Stimulated activated CD4-positive, alpha-beta T cell treated with anti-CD3 and anti-CD28 coated beads, Interleukin-1b, Interleukin-23, amount 100 ng/mL, for 4 hours (primary cell): ENCODE measurements at places on chromosomes 13 and 19.

GRCh38 chr13:66214467-66214866, 1015.7 kb downstream of the PCDH9 start:
- no peak for DNase-seq

- DNase-seq = no peak
Measured at GRCh38 chr19:47158367-47158791, 27.7 kb downstream of the SAE1 start.

- no peak for DNase-seq
Measured at GRCh38 chr13:22883262-22883840, 297.4 kb upstream of the SGCG start.

GRCh38 chr19:44984005-44984404, 17.3 kb upstream of the RELB start:
- no peak for DNase-seq

- DNase-seq = no peak
Measured at GRCh38 chr13:61247149-61247936, 168.3 kb downstream of the PCDH20 start.

DNA sequence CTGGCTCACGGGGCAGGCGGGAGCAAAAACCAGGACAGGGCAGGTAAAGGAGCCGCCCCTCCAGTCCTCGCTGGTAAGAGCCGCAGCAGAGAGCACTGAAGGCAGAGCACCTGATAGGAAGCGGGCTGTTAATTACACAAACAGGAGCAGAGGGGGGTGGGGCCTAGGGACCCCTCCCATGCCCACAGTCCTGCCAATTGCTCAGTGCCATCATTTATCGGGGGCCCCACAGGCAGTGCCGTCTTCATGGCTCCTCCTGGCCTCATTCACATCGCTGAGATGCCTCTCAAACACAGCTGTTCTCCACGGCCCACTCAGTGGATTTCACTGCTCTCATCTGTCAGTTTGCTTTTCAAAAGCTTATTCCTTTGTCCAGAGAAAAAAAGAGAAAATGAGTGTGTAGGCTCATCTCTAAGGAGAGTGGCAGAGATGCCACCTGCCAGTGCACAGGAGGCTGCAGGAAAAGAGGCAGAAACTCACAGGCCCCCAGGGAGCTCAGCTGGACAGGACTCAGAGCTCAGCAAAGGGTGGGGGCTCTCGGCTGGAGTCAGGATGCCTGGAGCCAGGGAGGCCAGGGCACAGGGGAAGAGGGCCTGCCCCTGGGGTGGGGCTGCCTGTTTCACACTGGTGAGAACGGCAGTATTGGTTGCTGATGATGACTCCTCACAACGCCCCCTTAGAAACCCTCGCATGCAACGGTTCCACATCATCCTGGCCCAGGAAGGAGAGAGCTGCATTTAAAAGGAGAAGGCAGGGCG, 174.6 kb downstream of the COL4A1 start:
- no peak for DNase-seq

DNA sequence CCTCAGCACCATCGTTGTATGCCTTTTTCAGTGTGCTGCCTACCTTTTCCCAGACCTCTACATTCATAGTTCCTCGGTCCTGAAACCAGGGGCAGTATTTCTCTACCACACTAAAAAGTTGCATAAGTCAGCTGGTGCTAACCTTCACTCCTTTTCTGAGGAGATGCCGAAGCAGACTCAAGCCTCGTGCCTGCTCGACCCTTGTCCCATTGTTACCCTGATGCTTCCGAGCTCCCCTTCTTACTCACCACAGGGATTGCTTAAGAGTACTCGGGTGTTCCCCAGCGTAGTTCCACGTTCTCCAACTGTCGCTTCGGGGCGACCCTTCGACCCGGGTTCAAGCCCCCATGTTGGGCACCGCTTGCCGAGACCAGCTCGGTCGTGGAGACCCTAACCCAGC, 19.0 kb upstream of the IL17D start:
- DNase-seq = no peak

DNA sequence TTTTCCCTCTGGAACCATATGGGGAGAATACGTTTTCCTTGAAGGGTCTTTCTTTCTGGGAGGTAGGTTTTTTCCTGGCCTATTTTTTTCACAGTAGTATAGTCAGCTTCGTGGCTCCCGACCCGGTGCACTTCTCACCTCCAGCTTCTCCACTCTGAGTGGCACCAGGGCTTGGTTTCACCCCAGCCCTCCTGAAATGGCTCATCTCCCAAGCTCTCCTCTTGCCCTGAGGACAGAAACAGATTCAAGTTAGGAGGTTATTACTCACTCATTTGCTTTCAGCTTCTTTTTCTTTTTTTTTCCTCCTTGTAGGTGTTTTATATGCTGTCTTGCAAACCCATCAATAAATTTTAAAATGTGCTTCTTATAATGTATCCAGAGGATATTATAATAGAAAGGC, 199.3 kb downstream of the RFC3 start:
- no peak for DNase-seq

DNA sequence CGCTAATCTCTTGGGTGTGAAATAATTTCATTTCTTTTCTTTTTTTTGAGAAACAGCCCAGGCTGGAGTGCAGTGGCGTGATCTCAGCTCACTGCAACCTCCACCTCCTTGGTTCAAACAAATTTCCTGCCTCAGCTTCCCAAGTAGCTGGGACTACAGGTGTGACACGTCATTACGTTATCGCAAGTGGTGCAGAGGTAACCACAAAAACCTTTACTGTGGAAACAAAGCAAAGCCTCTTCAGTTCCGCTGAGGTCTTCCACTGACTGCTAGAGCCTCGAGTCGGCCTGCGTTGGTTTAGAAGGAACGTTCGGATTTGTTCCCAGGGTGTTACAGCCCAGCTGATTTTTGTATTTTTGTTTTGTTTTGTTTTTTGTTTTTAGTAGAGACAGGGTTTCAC, 2.0 kb upstream of the ZNF784 start:
- DNase-seq = peak; percentile 45

GRCh38 chr19:34084396-34085145, 87.7 kb upstream of the LSM14A start:
- no peak for DNase-seq

GRCh38 chr13:66778461-66778860, 451.7 kb downstream of the PCDH9 start:
- DNase-seq = no peak

DNA sequence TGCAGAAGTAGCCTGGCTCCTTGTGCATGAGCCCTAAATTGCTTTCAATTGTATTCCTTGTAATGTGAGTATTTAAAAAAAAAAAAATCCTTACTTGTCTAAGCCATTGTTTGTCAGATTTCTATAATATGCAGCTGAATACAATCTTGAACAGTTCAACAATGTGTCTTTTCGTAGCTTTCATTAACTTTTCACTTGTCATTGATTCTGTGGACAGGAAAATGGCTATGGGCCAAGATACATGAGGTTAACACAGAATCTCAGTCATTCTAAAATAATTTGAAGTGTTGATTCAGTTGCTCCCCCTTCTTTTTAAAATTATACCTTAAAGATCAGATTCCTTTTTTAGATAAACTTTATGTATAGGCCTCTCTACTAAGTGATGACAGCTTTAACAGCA, 395.8 kb upstream of the KLF12 start:
- no peak for DNase-seq

DNA sequence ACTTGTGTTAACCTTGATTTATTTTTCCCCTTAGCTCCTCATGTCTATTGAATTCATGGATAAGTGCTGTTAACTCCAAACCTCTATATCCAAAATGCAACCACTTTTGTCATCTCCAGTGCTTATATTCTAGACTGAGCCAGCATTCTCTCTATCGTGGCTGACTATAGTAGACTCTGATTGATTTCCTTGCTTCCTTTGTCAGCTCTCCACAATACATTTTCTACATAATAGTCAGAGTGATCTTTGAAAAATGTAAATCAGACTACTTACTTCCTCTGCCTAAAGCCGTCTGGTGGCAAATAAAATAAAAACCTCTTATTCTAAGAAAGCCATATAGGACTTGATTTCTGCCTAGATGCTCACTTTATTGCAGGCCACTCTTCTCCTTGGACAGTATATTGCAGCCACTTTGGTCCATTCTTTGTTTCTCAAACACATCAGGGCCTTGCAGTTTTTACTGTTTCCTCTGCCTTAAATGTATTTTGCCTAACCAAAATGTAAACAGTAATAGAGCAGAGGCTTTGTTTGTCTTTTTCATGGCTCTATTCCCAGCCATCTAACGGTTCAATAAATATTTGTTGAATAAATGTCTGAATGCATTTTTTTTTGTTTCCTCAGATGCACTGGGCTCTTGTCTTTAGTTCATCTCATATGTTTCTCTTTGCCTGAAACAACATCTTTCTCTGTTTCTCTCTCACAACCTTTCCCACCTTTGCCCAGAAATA, 243.6 kb upstream of the CSNK1A1L start:
- no peak for DNase-seq

DNA sequence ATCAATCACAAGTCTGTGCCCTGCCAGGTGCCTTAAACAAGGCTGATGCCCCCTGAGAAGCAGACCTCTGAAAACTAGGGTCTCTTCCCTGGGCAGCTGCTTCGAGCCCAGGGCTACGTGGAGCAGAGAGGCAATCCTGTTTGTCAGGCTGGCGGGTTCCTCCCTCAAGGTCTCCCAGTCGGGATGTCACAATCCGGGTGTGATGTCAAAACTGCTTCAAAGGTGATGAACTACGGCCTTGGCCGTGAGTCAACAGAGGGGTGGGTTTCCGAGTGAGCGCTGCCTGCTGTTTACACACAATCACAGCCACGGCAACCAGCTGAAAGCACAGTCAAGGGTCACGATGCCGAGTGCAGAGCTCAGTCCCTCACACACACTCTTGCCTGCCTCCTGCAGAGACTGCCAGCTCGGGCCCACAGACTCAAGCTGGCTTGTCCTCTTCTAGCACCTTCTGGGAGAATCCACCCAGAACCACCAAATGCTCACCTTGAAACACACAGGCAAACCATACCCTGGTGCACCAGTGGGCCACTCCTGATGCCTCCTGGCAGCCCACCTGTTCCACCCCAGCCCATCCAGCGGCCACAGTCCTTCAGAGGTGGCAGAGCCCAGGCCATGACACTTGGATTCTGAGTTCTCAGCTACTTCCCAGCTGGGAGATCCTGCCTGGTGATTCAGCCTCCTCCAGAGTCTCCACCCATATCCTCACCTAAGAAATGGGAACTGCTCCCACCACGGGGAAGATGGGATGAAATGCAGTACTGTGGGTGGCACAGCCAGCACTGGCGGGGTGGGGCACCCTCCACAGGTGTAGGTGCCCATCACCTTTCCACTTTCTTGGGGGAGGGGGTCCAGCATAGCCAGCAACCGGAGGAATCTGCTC, 6.8 kb downstream of the ELL start:
- no peak for DNase-seq

DNA sequence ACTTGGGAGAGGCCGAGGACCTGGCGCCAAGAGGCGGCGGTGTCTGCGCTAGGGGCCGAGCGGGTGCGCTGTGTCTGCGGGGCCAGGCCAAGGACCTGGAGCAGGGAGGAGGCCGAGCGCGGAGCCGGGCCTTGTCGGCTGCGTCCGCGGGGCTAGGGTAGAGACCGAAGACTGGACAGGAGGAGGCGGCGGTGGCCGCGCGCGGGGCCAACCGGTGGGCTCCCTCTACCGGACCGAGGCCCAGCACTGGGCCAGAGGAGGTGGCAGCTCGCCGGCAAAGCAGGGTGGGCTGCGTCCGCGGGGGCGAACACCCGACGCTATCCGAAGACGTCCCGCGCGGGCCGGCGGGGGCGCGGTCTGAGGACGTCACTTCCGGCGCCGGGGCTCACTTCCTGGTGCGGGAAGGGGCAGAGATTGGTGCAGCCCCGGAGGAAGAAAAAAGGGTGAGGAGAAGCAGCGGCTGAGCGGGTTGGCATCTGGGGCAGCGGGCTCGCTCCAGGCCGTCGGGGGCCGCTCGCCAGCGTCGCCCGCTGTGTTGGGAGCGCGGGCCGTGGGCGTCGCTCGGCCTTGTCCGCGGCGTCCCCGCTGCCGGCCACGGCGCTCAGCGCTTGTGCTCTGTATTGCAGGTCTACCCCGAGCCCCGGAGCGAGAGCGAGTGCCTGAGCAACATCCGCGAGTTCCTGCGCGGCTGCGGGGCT, 38.3 kb downstream of the ARHGEF7 start:
- DNase-seq = peak; percentile 87

DNA sequence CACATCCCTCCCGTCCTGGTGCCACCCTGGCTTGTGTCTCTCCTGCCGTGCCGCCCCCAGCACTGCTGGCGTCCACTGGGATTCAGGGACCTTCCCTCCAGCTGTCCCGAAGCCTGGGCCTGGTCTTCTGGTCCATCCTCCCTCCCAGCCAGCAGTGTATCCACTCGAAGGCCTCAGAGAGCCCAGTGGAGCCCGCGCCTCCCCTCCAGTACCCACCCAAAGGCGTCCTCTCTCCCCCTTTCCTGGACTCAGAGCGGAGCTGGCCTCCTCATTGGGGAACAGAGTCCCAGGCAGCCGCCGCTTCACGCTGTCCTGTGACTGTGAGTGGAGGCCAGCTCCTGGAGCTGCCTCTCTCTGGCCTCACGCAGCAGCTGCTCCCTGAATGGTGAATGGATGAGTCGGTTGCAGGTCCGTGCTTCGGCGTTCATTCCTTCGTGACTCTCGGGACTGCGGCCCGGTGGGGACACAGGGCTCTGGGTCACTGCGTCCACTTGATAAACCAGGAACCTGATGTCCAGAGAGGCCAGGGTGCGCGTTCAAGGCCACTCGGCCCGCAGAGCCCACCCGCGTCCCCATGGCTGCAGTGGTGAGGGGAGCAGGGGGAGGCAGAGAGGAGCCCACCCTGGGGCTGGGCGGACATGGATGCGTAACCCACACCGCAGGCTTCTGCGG, 12.1 kb downstream of the ONECUT3 start:
- DNase-seq = no peak

DNA sequence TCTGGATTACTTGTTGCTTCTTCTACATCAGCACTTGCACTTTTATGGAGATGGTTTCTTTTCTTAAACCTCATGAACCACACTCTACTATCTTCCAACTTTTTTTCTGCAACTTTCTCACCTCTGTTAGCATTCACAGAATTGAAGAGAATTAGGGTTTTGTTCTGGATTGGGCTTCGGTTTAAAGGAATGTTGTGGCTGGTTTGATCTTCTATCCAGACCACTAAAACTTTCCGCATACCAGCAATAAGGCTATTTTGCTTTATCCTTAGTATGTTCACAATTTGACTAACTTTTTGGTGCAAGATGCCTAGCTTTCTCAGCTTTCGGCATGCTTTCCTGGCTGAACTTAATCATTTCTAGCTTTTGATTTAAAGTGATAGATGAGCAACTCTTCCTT, 666.7 kb upstream of the MIR17HG start:
- DNase-seq = no peak

- DNase-seq = no peak
Measured at GRCh38 chr13:104984296-104984818, 1551.1 kb downstream of the EFNB2 start.

- no peak for DNase-seq
Measured at GRCh38 chr19:8459095-8459494, 14.3 kb downstream of the HNRNPM start.

- no peak for DNase-seq
Measured at GRCh38 chr19:53894707-53895106, 12.7 kb downstream of the PRKCG start.
